ENCODE measurements at places on chromosomes 12 and 14.
A peak's percentile ranks its signal among the peaks of the same experiment; 100 is the strongest.

DNA sequence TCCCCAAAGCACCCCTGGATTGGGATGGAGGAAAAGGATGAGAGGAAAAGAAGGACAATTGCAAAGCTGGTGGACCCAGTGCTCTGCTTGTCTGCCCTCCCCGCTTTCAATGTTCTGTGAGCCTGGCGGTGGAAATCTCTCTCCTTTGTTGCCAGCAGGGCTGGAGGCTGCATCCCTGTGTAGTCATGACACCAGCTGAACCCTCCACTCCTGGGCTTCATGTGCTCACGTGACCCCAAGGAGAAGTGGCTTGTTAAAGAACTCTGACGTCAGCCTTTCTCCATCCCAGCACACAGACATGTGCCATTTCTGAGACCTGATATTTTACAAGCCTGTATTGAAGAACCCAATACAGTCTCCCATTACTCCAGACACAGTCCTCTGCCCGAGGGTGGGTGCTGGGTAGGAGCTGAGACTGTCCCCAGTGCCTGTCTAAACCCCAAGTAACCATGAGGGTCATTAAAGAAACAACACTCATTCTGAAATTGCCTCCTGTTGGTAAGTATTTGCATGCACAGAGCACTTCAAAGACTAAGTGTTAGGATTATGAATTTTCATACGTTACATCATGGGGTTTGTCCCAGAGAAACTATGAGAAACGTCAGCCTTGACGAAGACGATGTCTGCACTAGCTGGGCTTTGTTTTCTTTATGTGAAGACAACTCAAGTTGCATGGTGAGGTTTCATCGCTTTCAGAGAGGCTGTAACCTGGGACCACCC, 21.7 kb downstream of the GALNT16 start:
- no peak for DNase-seq

- no peak for DNase-seq
Measured at GRCh38 chr14:84807673-84808072, 722.3 kb upstream of the FLRT2 start.

GRCh38 chr14:41785696-41786095, 179.0 kb downstream of the LRFN5 start:
- DNase-seq, result no peak

DNA sequence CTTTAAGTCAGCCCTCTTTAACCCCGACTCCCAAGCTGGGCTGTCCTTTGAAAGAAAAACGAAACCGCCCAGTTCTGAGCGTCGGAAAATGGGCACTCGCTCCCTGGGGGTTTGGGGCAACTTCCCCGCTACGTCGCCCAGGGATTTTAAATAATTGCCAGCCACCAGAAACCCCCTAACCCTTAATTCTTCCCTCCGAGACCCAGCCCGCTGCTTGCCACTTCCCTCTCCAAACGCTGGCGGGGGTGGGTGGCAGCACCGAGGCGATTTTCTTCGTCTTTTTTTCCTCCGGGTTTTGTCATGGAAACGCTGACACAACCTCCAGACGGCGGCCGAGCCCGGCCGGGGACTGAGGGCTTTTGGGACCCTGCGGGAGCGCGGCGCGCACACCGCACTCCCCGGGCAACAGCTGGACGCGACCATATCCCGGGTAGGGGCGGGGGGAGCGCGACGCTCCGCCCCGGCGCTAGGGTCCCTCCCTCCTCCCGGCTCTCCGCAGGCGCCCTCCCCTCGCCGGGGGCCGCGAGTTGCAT, at the start of gene CHST11:
TSS of gene CHST11 (plus strand) at position 532 of the 533 bp plus-strand sequence.
- DNase-seq, result peak; percentile 32

DNA sequence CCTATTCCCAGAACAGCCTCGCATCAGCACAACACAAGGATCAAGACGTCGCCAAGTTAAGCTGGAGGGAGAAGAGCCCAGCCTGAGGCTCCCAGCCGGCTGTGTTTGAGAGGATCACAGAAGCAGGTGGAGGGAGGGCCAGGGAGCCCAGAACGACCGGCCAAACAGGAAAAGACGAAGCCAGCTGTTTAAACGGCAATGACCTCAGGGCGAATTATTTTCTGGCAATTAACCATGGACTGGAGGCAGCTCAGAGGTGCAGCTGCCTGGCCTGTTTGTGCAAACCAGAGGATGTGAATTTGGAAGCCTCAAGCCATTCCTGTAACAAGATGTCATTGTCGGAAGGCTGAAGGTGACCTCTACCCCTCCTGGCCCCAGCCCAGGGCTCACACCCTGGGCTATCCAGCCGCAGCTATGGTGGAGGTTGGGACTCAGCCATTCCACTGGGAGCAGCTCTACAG, 175.8 kb upstream of the PRMT8 start:
- no peak for DNase-seq

- DNase-seq, result no peak
Measured at GRCh38 chr12:12224240-12224940, 42.5 kb downstream of the LRP6 start.

GRCh38 chr12:45989287-45989686, 1.1 kb downstream of the SCAF11 start:
- no peak for DNase-seq

GRCh38 chr12:49533331-49533730, 5.5 kb upstream of the KCNH3 start:
- no peak for DNase-seq

- no peak for DNase-seq
Measured at GRCh38 chr12:27845187-27845586, 65.2 kb upstream of the MANSC4 start.

DNA sequence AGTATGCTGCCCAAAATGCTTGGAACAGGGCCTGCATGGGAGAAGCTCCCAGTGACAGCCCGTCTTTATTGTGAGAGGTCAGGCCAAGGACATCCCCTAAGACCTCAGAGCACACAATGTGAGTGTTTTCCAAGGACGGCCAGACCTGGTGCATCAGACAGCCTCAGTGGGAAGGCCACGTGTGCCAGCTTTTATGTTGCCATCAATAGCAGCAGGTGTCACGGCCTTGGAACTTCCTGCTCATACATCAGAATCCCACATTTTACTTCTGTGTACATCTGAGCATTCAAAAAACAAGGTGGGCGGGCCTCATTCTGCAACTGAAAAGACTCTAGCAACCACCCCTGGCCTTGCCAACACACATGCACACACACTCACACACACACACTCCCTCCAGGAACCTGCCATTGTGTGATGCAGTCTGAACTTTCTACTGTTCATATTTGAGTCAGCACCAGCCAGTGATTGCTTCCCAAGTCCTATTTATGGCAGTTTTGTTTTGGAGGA, 753.1 kb upstream of the TBX3 start:
- DNase-seq, result no peak

GRCh38 chr14:22314183-22314820, 274.7 kb downstream of the DAD1 start:
- DNase-seq, result peak; percentile 25

- DNase-seq, result no peak
Measured at GRCh38 chr12:26845057-26845666, 12.2 kb upstream of the ITPR2 start.

DNA sequence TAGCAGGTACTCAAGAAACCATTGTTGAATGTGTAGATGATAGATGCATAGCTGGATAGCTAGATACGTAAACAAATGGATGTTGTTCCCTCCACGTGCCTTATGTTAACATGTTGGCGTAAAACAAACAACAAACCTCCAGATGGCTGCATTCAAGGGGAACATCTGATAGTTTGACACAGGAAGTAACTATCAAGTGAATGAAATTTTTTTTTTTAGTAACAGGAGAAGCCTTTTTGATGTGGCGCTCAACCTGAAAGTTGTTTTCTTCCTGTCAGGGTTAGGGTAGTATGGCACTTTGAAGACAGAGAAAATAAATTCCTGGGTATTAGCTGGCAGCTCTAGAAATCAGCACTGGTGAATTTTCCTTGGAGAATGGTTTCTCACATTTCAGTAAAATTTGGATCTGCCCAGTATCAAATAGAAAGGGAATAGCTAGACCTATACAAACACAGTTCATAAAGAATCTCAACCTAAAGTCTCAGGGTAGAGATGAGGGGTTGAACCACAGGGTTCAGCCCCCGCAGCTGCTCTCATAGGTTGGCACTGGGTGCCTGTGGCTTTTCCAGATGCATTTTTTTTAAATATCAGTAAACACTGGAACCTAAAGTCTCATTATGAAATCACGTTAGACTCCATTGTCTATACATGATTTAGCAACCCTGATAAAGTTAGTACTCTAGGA, 18.8 kb upstream of the RAP1B start:
- DNase-seq, result no peak

- no peak for DNase-seq
Measured at GRCh38 chr12:108523365-108523764, 8.3 kb downstream of the FICD start.

DNA sequence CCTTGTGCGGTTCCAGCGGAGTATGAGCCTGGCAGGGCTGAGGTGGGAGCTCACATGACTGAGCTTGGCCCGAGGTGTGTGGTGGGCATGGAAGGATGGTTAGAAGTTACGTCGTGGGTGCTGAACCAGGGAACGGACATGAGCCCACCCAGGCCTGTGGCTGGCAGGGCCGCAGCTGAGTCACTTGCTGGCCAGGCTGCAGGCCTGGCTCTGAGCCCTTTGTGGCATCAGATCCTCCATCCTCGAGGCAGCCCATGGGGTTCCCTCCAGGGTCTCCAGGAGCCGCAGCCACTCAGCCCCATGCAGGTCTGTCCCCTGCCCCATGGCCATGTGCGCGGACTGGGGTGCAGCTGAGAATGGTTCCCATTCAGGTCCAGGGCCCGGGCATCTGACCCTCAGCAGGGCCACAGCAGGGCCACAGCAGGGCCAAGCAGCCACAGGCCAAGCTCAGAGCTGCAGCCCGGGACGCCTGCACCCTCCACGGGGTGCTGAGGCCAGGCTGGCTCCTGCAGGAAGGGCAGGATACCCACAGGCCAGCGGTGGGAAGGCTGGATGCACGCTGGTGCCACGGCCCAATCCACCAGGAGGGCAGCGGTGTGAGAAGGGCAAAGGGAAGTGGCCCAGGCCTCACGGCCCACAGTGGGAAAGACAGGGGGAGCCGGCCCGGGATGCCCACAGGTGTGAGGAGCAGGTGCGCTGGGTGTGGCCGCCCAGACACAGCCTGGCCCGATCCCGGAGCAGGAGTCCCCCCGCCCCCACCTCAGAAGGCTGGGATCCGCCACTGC, 26.3 kb upstream of the ULK1 start:
- peak; percentile 45 for DNase-seq

DNA sequence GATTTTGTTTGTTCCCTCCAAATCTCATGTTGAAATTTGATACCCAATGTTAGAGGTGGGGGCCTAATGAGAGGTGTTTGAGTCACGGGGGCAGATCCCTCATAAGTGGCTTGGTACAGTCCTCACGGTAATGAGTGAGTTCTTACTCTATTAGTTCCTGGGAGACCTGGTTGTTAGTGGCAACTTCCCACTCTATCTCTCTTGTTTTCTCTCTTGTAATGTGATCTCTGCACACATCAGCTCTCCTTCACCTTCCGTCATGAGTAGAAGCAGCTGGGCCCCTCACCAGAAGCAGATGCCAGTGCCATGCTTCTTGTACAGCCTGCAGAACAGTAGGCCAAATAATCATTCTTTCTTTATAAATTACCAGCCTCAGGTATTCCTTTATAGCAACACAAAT, 29.6 kb upstream of the KCNK10 start:
- no peak for DNase-seq

GRCh38 chr12:98355322-98355721, 160.1 kb upstream of the TMPO start:
- no peak for DNase-seq

- DNase-seq, result peak; percentile 52
Measured at GRCh38 chr14:88189417-88190191, 133.5 kb downstream of the KCNK10 start.

- DNase-seq, result no peak
Measured at GRCh38 chr12:123050331-123050831, 69.9 kb downstream of the ARL6IP4 start.

- no peak for DNase-seq
Measured at GRCh38 chr12:91100906-91101305, 10.4 kb downstream of the LUM start.

DNA sequence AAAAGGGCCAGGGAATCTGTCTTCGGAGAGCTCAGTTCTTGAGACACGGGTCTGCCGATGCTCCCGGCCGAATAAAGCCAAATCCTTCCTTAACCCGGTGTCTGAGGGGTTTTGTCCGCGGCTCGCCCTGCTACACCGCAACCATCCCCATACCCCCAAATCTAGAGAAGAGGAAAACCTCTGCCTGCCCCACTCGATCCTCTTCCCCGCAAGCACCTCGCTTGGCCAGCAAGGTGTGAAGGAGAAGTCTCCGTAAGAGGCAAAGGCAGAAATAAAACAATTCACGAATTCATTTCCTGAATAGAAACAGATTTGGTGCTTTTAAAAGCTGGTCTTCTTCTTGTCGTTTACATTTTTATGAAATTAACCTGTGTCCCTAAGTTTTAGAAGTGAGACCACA, 67.3 kb upstream of the GALNT9 start:
- DNase-seq, result no peak

GRCh38 chr12:6213969-6214368, 13.8 kb downstream of the CD9 start:
- no peak for DNase-seq

DNA sequence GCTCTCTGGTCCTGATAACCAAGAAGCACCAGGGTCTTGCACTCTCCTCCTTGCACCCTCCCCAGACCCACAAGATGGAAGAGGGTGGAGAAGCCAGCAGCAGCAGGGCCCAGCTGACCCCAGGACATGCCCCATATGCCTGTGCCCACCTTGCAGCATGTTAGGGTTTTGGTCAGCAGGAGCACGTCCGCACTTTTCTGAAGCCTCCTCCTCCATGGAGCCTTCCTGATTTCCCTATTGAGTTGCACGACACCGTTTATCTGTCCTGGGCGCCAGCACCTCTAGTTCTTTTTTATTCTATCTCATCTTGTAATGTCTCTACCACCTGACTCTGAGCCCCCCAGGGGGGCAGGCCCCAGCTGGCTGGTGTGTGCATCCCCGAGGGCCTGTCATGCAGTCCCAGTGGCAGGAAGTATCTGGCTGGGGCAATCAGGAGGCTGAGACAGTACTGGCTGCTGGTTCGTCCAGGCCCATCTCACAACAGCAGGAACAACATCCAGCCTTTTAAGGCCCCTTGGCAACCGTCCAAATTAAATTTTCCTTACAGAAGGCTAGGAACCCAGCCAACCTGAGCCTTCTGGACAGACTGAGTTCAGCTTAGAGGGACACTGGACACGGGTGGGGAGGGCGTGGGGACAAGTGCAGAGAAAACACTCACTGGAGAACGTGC, 39.6 kb downstream of the CCDC85C start:
- no peak for DNase-seq

- peak; percentile 83 for DNase-seq
Measured at GRCh38 chr14:37197421-37198272, at the start of gene MIPOL1. TSS of gene MIPOL1 (plus strand) at chr14:37197937. CDS start at chr14:37247889, 49,952 bp downstream.

- DNase-seq, result peak; percentile 14
Measured at GRCh38 chr12:107600581-107601144, 84.9 kb upstream of the PWP1 start.

- no peak for DNase-seq
Measured at GRCh38 chr14:105473033-105473676, 1.5 kb upstream of the CRIP2 start.

GRCh38 chr12:79227646-79228045, 363.1 kb downstream of the SYT1 start:
- no peak for DNase-seq

- no peak for DNase-seq
Measured at GRCh38 chr12:77745624-77746023, 85.1 kb upstream of the NAV3 start.

- no peak for DNase-seq
Measured at GRCh38 chr14:81471062-81471461, 62.6 kb downstream of the SEL1L start.
